ENCODE measurements at places on chromosomes 1 and 21. TPM values are rescaled to one million over a fixed set of nuclear protein-coding genes. Genes with fewer than 3 reads are reported as not detected.

- peak; percentile 86 for DNase-seq
These were observed 11.7 kb upstream of the HSD11B1 start for GRCh38 chr1:209692745-209693504.

DNA sequence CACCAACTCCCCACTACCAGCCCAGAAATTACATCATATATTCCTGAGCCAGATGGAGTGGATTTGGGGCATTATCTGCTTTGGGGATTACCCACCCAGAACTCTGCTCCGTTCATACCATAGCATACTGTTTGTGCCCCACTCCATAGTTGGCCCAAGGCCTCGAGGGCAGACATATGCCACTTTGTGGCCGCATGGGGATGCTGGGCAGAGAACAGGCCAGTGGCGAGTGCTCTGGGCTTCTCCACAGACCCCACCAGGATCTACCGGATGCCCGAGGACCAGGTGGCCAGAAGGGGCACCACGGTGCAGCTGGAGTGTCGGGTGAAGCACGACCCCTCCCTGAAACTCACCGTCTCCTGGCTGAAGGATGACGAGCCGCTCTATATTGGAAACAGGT, 68.0 kb upstream of the CNTN2 start:
- DNase-seq: no peak

DNA sequence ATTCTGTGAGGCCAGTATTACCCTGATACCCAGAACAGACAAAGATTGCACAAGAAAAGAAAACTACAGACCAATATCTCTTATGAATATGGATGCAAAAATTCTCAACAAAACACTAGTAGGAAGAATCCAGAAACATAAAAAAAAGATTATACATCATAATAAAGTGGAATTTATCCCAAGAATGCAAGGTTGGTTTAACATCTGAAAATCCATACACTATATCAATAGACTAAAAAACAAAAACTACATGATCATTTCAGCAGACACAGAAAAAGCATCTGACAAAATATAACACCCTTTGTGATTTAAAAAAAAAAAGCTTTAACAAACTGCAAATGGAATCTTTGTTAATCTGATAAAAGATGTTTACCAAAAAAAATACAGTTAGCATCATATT, 12.2 kb upstream of the MPL start:
- DNase-seq: no peak

The HHAT gene
- polyA plus RNA-seq: 0.46 TPM

DNA sequence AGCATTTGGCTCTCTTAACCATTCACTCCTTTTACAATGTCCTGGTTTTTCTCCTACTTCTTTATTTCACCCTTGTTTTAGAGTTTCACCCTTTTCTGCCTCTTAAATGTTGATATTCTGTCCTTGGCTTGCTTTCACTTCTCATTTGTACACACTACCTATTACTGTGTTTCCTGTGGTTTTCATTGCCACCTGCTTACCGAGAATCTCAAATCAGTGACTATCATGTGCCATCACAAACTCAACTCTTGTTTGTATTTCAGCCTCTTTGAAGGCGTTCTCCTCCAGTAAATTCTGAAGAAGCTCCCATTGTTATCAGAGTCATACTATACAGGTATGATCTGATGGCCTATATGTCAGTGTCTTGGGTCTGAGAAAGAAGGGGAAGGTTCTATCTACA, 65.7 kb downstream of the NPHS2 start:
- DNase-seq: no peak

DNA sequence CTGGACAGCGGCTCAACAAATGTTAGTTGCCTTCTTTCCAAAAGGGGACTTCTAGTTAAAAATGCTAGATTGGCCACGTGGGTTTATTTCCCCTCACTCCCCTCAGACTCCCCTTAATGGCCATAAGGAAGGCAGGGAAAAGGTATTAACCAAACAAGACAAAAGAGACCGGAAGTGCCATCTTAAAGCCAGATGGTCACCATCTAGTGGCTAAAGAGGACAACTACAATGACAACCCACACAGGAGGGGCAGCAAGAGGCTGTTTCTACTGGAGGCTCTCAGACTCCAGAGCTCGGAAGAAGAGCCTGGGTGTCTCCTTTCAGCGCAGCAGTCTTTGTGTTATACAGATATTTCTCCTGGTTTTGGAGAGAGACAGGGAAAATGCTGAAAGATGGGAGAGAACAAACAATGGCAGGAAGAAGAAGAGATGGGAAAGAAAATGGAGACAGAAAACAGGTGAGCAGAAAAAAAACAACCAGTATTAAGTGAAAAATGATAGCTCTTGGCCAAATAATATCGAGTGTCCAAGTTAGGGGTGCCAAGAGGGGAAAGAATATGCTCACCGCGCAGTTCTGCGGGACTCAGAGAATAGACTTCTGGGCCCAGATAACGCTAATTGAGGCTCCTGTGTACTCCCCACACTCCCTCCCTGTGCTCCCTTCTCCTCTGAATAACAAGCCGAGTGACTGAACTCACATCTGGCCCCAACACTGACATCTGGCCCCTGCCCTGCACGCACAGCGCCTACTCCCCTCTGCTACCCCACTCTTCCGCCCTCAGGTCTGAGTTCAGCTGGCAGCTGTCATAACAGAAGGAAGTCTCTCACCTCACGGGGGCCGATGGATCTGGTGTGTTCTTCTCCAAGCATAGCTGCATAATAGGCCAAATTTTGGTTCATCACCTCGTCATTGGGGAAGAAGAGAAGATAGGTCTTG, 9.6 kb downstream of the P3H1 start:
- no peak for DNase-seq

- DNase-seq: peak; percentile 15
These were observed 15.4 kb downstream of the ACTRT2 start for GRCh38 chr1:3036447-3037280.

- DNase-seq: no peak
These were observed 114.7 kb downstream of the TNR start for GRCh38 chr1:175628548-175629317.

DNA sequence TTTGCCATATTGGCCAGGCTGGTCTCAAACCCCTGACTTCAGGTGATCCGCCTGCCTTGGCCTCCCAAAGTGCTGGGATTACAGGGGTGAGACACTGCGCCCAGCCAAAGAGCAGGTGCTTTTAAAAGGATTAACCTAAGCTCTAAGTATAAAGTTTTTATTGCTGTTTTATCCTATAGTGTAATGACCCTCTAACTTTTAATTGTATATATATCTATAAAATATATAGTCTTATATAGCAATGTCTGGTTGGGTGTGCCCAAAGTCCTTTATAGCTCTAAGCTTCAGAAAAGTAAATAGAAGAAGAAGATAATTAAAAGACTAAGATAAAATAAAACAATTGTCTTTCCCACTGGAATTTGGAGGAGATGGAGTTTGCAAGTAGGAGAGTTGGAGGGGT, 73.8 kb upstream of the ATP5PO start:
- no peak for DNase-seq

- no peak for DNase-seq
These were observed 108.3 kb downstream of the HIVEP3 start for GRCh38 chr1:41810446-41810845.

GRCh38 chr1:206557636-206558473, 50.5 kb downstream of the RASSF5 start:
- DNase-seq: no peak
